H4 (cell line): ENCODE measurements at places on chromosomes 4 and X. TPM values are rescaled to one million over a fixed set of nuclear protein-coding genes. Genes with fewer than 3 reads are reported as not detected.

GRCh38 chr4:173243917-173244658 is 75.5 kb downstream of the GALNT7 start:
- no peak for DNase-seq

DNA sequence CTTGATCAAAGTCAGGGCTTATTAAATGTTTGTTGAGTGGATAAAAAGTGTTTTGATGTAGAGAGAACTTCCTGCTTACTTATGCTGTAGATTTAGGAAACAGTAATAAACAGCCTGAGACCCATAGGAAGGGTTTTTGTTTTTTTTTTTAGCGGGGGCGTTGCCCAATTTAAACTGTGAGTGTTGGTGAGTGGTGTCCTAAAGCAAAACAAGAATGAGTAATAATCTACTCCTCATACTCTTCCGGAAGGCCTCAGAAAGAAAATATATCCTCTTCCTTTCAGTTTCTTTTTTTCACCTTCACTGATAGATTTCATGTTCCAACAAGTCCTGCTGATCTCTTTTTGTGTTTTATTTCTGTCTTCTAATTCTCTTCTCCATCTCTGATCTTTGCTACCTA is 104.4 kb upstream of the SCML1 start:
- DNase-seq: no peak

DNA sequence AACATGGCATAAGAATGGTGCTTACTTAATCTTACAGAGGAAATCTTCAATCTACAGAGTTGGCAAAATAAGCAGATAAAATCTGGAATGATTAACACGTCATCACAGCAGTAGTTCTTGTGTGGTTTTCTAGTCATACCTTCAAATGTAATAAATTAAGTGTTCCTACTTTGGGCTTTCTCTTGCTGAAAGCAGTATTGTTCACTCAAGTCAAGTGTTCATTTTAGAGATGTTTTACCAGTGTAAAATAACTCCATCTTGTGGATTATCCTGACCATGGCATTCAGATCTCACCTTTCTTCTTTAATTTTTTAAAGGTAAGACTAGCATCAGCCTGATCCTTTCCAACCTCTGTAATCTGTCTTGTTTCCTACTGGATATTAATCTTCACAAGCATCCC is 72.9 kb downstream of the ADAMTS3 start:
- no peak for DNase-seq

GRCh38 chr4:184616633-184617551 is 32.4 kb downstream of the CASP3 start:
- DNase-seq: no peak

DNA sequence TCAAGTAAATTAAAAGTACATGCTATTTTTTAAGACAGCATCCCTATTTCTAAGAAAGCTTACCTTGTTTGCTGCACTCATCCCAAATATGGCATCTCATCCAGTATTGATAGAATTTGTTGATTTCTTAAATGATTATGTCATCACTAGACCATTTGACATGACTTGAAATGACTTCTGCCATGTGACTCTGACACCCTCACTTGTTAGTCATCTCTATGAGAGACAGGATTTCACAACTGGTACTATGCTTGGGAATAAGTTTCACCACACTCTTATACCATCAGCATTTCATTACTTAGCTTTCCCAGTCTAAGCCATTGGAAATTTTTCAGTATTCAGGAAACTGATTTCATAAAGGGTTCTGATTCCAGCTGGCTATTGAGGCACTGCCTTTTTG is 55.3 kb downstream of the TMPRSS11F start:
- peak; percentile 14 for DNase-seq

DNA sequence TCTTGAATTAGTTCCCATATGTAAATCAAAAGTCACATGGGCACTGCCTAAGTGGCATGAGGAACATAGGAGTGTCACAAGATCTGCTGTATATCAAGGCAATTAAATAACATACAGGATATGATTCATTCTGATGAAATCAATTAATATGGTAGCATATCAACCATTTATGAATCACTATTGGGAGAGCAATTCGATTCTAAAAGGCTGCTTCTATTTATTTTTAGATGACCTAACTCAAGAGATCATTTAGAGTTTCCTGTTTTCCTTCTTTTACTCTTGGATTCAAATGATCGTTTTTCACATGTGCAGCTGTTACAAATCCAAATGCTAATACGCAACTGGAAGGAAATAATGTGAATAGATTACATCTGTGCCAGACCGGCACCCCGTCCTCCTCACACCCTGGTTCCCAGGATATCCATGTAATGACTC is 81.9 kb downstream of the HCCS start:
- DNase-seq: no peak

- DNase-seq: peak; percentile 11
These were observed 15.0 kb downstream of the MECP2 start for GRCh38 chrX:154082396-154083125.

DNA sequence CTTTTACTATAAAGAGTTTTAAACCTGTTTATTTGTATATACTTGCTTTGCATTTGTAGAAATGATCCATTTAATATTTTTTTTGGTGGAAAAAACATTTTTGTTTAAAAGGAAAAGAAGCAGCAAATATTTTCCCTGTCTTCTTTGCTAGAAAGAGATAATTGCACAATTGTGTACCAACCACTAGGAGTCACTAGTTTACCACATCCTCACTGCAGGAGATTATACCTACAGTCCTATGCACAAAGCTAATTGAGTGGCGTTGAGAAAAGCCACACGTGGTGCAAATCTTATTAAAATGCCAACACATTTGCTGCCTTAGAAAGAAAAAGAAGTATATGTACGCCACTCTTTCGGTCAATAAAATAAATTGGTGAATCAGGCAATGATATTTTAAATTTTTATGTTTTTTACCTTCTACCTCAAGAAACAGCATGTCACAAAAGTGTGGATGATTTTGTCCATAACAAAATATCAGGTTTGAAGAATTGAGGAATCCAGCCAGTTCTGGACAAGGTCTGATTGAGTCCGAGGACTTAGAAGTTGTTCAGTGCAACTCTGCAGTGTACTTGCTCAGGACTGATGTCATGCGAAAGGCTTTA is 102.9 kb downstream of the GRXCR1 start:
- DNase-seq: peak; percentile 58

- DNase-seq: peak; percentile 80
These were observed 196.0 kb upstream of the PSAPL1 start for GRCh38 chr4:7630568-7631287.

DNA sequence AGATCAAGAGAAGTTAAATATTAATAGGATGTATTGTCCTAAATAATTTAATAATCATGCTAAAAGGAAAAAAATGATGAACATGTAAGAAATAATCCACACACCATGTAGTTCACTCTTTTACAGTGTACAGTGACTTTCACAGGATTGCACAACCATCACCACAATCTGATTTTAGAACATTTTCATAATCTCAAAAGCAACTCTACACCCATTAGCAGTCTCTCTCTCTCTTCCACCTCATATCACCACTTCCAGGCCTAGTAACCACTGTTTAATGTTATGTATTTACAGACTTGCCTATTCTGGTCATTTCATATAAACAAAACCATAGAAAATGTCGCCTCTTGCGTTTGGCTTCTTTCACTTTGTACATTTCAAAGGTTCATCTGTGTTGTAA is 153.4 kb downstream of the FSTL5 start:
- peak; percentile 27 for DNase-seq

- DNase-seq: peak; percentile 53
These were observed 194.7 kb downstream of the CPEB2 start for GRCh38 chr4:15197005-15197404.

DNA sequence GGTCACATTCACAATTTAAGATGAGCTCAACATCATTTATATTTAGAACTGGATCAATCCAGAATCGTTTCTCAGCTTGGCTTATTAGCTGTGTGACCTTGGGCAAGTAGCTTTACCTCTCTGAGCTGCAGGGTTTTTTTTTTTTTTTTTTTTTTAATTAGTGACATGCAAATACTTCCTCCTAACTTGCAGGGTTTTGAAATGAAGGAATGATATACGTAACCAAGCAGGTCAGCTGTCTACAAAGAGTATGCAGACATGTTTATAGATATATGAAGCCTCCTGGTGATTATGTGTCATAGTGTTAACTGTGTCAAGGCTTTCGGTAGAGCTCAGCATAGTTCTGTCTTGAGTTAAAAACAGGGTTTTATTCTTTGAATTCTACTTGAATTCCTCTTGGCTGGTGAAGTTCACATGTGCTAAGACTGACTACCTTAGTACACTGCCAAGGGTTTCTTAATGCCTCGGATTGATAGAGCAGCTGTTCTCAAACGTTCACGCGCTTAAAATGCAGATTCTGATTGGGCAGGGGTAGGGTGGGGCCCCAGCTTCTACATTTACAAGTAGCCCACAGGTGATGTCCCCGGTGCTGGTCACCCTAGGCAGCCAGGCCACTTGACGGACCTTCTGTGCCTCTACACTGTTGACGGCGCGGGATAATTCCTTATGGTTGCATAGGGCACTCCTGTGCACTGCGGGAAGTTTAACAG is 654 bp upstream of the STS start:
- DNase-seq: no peak

GRCh38 chr4:104416725-104417356 is 77.9 kb downstream of the CXXC4 start:
- DNase-seq: no peak

DNA sequence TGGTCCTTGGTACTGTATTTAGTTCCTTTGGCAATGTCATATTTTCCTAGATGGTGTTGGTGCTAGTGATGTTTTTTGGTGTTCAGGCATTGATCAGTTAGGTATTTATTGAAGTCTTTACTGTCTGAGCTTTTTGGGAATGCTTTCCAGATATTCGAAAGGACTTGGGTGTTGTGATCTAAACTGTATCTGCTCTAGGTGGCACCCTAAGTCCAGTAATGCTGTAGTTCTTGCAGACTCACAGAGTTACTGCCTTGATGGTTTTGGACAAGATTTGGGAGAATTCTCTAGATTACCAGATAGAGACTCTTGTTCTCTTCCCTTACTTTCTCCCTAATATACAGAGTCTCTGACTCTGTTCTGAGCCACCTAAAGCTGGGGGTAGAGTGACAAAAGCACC is 513.6 kb upstream of the PITX2 start:
- peak; percentile 19 for DNase-seq

- no peak for DNase-seq
These were observed 130.8 kb upstream of the SFRP2 start for GRCh38 chr4:153919667-153920066.

DNA sequence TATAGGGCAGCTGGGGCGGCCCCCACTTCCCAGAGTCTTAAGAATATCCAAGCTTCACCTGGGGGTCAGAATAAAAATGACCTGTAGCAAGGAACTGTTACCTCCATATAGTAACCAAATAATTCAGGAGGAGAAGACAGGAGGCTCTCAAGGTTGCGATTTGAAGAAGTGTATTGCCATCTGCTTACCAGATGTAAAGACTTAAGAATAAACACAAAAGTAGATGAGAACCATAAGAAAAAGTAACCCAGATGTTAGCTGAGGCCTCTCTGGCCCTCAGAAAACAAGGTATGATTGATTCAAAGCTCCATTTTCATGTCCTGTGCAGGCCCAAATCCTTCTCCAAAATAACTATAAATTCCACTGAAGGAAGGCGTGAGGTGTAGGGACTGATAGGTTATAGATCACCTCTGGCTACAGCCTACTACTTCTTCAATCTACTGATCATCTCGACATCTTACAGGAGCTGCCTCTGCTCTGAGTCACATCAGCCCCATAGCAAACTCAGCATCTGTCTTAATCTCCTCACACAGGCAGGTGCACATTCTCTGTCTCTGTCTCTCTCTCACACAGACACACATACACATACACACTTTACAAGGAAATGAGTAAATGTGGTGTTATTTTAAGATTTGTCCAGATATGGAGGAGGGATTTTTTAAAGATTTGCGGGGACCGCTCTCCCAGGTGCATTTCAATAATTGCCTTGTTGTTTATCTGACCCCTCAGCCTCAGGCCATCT is 193.9 kb upstream of the EDNRA start:
- DNase-seq: no peak

DNA sequence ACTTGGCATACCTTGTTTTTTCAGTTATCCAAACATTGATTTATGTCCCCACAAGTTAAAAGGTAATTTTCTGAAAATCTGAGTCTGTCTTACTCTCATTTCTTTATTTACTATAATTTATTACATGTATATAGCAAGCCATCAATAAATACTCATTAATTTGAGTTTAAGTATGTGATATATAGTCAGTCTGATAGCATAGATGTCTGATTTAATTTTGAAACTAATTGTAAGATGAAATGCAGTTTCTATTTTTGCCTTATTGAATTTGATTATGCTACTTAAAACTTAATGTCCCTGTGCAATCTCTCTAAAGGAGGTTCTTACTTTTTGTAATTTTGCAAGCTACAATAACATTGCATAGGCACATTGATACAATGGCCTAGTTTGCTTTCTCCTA is 2418.6 kb downstream of the ARAP2 start:
- DNase-seq: no peak

DNA sequence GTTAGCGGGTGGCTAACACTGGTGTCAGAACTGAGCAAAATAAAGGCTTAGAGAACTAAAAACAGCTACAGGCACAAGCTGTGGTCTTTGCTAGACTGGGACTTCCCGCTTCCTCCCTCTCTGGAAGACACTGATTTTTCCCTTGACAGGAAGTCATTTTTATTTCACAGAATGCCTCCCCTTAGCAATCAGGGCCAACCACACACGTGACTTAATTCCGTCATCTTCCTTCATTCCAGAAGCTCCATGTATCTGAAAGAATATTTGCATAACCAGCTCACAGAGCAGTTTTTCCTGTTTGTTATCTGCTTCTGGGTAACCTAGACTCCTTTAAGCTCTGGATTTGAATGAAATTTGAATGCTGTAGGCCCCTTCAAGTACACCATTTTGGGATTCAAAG is 327.5 kb upstream of the FRG1 start:
- no peak for DNase-seq

DNA sequence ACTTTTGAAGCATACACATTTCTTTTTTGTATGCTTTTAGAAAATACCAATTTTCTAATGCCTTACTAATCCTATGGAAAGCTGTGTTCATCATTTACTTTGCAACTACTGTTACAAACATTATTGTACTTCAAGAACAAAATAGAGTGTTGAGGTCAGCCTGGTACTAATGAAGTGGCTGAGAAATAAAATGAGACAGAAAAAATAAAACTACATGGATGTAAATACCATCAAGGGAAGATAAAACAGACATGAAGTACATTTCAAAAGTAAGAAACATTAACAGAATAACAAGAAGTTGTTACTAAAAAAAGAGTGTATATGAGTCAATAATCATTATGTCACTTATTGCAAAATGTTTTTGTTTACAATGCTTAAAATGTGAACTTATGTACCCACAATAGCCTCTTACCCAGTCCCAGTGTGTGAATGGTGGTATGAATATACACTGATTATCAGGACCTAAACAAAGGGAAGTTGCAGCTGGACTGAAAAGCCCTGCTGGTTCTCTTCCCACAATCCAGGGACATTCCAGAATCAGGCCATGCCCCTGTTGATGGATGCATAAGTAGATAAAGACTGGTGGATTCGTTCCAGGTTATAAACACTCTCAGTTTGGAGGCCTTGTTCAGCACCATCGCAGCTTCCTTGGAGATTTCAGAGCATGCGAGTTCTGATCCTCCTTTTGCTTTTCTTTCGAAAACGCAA is 2.4 kb upstream of the CSN3 start:
- DNase-seq: peak; percentile 66

The GALNT7 gene
- 56.7 and 57.1 TPM in 2 replicates for total RNA-seq

The PWWP3B gene
- 7.7 and 7.9 TPM in 2 replicates for total RNA-seq

The CD40LG gene
- total RNA-seq: not detected in 2 replicates

The ZRSR2 gene
- 4.0 TPM in 1 of 2 replicates, not detected in the other for total RNA-seq

The MAP9 gene
- 9.9 and 15.2 TPM in 2 replicates for total RNA-seq

The BEX1 gene
- total RNA-seq: 53.5 and 61.2 TPM in 2 replicates

The SPRY1 gene
- total RNA-seq: 1.3 and 2.6 TPM in 2 replicates

The PITX2 gene
- 5.7 and 11.7 TPM in 2 replicates for total RNA-seq

The LINC00632 gene
- 0.54 and 1.5 TPM in 2 replicates for total RNA-seq

The SCML1 gene
- total RNA-seq: 12.3 and 16.3 TPM in 2 replicates

The DCLK2 gene
- total RNA-seq: 4.5 and 6.5 TPM in 2 replicates

The TMEM156 gene
- total RNA-seq: 1.3 and 2.7 TPM in 2 replicates

The TCEAL6 gene
- total RNA-seq: not detected in 2 replicates

The ESX1 gene
- 0.39 and 1.2 TPM in 2 replicates for total RNA-seq
